Transverse colon (tissue), 4 donors: ENCODE measurements at places on chromosomes 11 and 22.

- peaks cover 3% of the 10 kb centered on the region for H3K4me1 ChIP-seq
- no peak overlapping the region for H3K27ac ChIP-seq
- peaks cover 21% of the 10 kb centered on the region for H3K36me3 ChIP-seq
- H3K4me3 ChIP-seq: no peak overlapping the region
Measured at GRCh38 chr22:42515896-42516295, 3.7 kb downstream of the RRP7A start.

DNA sequence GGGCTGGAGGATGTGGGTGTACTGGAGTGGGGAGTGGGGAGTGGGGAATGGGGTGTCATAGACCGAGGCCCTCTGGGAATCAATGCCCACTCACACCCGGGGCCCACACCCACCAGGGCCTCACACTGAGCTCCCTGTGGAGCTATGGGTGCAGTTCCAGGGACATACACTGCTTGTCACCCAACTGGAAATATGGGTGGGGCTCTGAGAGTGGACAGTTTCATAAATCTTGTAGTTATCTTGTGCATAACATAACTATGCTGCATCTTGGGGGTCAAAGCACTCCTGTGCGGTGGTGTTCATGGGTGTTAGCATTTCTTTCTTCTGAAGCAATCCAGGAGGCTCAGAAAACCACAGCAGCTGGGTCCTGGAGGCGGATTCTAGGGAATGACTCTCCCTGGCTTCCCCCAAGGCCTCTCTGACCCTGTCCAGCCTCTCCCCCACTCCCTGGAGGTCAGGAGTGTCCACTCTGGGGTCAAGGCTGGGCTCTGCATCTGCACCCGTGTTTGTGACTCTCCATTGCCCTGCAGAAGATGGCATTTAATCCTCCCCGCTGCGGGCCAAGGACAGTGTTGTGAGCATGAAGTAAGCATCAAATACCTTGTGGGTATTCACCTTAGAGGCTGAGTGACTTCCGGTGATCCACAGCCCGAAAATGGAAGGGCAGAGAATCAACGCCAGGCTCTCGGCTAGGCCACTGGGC lies 172.5 kb downstream of the CTTN start:
- no peak for DNase-seq
- H3K27ac ChIP-seq: no peak overlapping the region
- no peak overlapping the region for H3K4me3 ChIP-seq
- no peaks in the 10 kb centered on the region for H3K27me3 ChIP-seq
- no peaks in the 10 kb centered on the region for H3K36me3 ChIP-seq

DNA sequence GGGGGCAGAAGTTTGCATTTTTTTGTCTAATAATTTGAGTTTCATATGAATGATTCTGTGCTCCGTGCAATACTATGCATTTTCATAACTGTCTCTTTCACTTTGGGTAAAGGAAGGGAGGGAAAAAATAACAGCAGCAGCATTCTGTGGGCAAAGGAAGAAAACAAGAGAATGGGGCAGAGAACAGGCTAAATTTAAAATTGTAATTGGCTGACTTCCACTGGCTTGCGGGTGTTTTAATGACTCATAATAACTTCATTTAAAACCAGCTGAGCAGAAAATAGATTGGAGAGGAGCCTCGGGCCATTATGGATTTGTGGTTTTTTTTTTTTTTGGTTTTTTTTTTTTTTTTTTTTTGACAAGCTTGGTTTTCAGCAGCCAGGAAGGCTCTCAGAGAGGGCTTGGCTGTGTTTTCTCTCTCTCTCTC lies 107.4 kb downstream of the ZBTB16 start:
- DNase-seq: no peak
- H3K27me3 ChIP-seq: no peaks in the 10 kb centered on the region
- H3K27ac ChIP-seq: peak overlapping the region; percentile 96
- no peak overlapping the region for H3K4me3 ChIP-seq
- peaks cover 90% of the 10 kb centered on the region for H3K4me1 ChIP-seq

DNA sequence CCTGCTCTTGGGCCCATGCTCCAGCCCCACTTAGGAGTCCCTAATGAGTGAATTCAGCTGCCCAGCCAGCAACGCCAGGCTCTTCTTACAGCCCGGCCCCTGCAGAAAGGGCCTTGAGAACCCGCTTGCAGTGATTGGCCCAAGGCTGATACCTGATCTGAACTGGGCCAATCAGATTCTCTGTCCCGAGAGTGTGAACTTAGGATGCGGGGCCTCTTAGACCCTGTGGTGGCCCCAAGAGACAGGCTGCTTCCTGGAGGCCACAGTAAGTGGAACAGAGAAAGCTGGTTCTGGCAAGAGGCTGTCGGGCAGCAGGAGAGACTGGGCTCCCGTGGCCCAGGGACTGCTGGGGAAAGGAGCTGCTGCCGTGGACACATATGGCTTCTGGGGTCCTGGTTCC lies 11.5 kb downstream of the VSTM5 start:
- H3K4me3 ChIP-seq: no peak overlapping the region
- no peaks in the 10 kb centered on the region for H3K27me3 ChIP-seq
- DNase-seq: no peak
- no peak overlapping the region for H3K27ac ChIP-seq

DNA sequence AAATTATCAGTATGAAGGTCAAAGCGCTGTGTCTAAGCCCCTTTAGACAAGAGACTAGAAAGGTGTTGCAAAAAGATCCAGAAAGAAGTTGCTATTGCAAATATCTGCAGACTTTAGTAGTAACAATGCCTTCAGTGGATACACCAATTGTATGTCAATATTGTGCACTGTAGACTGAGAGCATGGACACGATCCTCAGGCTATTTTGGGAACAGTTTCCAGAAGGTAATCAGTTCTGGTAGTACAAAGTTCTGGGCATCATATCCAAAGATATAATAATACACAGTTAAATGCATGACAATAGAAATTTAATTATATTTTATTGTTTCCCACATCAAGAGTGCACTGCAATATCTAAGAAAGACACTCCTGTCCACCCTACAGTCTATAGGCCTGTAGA lies 84.1 kb upstream of the LUZP2 start:
- no peak overlapping the region for H3K27ac ChIP-seq
- no peaks in the 10 kb centered on the region for H3K4me1 ChIP-seq
- no peaks in the 10 kb centered on the region for H3K27me3 ChIP-seq
- no peaks in the 10 kb centered on the region for H3K36me3 ChIP-seq
- H3K4me3 ChIP-seq: no peak overlapping the region
